ENCODE measurements at places on chromosomes 3 and 15.
A peak's percentile ranks its signal among the peaks of the same experiment; 100 is the strongest.

- no peak for DNase-seq
Measured at GRCh38 chr3:194306771-194307640, 44.1 kb downstream of the CPN2 start.

DNA sequence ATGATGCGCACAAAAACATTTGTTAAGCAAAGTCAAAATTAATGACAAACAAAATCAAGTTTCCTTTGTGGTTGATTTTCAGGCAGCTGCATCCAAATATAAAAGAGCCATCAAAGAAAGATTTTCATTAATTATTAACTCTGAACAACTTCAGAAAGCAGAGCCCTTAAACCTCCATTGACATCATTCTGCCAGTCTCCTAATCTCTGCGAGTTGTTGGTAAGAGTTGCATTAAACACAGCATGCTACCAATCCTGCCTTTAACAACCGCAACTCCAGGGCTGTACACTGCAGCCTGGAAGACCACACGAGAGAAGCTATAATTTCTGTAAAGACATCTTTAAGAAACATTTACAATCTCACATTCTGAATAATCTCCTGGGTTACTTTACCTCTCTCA, 204.6 kb downstream of the NR2F2 start:
- no peak for DNase-seq

DNA sequence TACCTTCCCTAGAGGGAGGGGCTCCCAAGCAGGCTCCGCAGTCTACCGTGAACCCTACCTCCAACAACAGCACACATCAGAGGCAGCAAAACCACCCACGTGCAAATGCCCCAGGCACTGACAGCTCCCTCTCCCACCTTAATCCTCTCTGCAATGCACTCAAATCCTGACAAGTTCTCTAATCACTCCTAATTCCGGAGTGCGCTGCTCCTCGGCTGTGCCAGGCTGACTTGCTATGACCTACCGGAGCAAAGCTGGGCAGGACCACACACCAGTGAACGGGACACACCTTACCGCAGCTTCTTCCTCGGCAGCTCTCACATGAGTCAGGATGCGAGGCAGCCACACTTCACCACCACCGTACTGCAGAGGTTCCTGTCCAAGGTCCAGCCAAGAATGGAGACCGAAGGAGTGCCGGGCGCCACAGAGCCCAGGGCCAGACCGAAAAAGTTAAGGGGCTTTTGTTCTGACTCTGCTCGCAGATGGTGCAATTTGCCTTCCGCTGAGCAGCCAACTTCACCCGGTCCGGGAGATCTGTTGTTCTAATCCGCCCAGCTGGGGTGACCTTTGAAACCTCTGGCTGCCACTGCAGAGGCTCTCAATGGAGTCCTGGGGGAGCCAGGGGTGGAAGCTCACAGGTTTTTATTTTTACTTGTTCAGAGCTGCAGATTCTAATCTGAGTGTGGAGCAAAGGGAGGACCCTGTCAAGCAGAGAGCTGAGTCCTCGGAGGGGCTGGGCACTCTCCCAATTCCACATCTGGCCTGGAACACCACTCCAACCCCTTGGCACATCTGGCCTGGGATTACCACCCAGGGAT, 84.4 kb downstream of the MYLK start:
- DNase-seq = no peak

DNA sequence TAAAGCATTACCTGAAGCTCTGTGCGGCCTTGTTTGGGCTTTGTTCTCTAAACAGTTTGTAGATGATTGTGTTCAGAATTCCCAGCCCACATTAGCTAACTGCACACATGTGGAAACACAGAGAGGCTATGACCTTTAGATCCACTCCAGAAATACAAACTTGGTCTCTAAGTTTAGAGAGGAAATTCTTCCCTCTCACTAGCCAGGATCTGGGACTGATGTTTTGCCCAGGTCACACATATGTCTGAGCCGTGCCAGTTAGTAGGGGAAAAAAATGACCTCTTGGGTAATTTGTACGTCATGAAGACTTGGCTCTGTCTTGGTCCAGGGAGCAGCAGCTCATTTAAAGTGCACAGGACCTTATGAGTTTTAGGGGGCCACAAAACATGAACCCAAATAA, 223.1 kb downstream of the RBMS3 start:
- DNase-seq = no peak

GRCh38 chr3:87333393-87333892, 57.1 kb upstream of the POU1F1 start:
- DNase-seq = peak; percentile 84

GRCh38 chr3:112649478-112649735, 8.5 kb upstream of the CCDC80 start:
- peak; percentile 99 for DNase-seq

DNA sequence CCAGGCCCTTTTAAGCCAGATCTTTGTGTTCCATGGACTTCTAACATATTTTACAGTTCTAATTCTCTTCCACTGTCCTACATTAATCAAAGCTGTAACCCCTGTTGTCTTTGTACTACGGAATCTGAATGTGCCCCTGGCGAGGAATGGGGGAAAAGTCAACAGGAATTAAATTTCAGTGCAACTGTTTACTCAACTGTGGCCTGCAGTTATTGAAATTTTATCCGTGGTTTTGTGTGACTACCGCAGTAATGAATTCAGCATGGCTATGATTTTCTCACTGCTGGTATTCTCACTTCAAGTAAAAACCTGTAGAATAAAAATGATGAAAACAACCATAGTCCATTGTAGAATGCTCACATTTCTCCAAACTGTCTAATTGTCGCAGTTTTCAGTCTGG, 388.0 kb downstream of the FOXP1 start:
- peak; percentile 86 for DNase-seq

- peak; percentile 84 for DNase-seq
Measured at GRCh38 chr3:110814170-110815007, 257.2 kb upstream of the NECTIN3 start.

GRCh38 chr15:39517122-39517855, 63.6 kb upstream of the THBS1 start:
- DNase-seq = no peak

- no peak for DNase-seq
Measured at GRCh38 chr3:6392123-6392522, 468.8 kb upstream of the GRM7 start.

DNA sequence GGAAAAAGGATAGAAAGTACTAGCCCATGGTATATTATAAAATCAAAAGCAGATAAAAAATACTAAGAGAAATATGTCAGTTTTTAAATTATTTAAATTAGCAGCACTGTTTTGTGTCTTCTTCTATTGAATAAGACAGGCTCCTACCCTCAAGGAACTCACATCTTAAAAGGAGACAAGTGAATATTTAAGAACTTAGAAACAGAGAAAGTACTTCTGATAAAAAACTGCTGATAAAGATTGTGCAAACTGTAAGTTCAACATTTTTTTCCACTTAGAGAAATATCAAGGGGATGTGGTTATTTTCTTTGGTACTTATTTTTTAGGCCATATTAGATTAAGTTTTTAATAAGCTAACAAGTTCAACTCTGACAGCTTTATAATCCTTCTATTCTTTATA, 3.0 kb upstream of the ANKRD28 start:
- no peak for DNase-seq

- DNase-seq = peak; percentile 81
Measured at GRCh38 chr15:100873029-100873677, 6.5 kb upstream of the ALDH1A3 start.

DNA sequence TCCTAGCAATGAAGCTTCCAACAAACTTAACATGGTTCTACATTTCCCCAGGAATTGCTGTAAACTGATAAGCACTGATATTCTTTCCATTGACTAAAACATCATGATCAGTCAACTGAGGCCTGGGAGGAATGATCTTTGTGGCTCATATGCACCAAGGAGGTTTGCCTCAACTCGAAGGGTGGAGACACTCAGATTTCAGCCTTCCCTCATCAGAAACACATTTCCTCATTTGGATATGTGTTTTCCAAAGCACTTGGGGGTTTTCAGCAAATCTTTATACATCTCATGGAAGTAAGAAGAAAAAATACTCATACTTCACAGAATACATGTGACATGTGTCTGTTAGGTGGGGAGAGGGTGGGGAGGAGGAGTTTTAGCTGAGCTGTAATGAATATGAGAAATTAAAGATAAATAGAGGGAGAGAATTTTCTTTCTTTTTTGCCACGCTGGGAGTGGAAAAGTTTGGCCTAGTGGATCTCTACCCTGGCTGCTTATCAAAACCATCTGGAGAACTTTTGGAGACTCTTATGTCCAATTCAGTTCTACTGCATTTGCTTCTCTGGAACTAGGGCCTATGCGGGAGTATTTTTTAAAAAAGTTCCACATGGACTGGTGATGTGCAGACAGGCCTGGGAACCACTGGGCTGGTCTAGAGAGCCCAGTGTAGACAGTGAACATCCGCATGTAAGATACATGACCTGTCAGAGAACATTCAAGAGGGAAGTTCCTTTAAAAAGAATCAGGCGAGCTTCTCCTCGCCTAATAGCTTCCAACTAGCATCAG, 301.0 kb upstream of the ICE2 start:
- no peak for DNase-seq

GRCh38 chr15:58249646-58250312, 111.6 kb downstream of the AQP9 start:
- DNase-seq = no peak

DNA sequence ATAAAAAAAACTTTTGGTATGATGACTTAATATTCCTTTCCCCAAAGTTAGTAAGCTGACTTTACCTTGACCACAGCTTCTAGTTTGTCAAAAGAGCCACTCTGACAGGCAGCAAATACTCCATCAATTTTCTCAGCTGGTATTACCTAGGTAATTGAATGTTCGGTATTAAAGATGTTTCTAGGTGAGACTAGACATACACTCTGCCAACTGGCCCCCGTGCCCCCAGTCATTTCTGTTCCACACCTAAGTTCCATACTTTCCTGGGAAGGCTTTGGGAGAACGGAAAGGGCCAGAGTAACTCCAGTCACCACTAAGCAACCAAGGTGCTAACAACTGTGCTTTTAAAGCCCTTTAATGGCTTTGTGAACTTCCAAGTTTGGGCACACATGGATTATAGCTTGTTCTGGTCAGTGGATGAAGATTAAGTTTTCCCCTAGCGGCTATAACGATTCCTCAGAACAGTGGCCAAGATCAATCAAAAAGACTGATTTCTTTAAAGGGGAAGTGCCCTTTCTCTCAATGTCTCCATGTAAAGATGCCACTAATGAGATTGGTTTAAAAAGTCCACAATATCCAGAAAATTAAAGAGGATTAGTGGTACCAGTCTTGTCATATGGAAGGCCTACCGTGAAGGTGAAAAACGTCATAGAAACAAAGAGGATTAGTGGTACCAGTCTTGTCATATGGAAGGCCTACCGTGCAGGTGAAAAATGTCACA, 7.0 kb downstream of the EIF4A2 start:
- peak; percentile 49 for DNase-seq

DNA sequence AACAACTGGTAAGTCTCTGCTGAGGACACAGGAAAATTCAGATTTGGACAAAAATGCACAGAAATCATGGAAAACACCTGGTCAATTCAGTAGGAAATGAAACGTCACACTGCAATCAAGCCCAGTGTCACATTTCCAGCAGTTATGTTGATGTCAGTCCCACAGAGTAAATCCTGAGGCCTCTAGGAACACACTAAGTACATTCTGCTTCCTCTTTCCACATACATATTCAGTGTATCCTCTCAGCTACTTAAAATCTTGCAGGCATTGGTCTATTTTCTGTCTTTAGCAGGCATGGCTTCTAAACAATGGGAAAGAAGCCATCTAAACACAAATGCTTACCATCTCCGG, 207.8 kb downstream of the PLCL2 start:
- DNase-seq = no peak

- peak; percentile 73 for DNase-seq
Measured at GRCh38 chr3:171809611-171809860, 747 bp downstream of the PLD1 start.

GRCh38 chr3:10553591-10554235, 48.3 kb upstream of the ATP2B2 start:
- no peak for DNase-seq

DNA sequence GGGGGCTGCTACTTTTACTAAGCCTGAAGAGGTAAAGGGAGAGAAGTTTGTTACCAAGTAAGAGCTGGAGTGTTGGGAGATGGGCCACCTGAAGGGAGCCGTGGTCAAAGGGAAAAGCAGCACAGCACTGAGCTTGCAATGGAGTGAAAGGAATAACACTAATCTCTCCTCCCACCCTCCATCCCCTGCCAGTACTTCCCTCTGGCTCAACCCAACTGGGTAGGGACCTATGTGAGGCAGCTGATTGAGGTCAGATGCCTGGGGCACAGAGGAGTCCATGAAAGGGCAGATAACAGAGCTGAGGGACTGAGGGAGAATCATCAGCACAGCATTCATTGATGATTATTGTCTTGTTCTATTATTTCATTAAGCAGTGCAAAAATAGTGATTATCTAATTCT, 212.4 kb upstream of the TBC1D5 start:
- DNase-seq = no peak
